ENCODE measurements at places on chromosomes 3 and 15. TPM values are rescaled to one million over a fixed set of nuclear protein-coding genes. Genes with fewer than 3 reads are reported as not detected.

DNA sequence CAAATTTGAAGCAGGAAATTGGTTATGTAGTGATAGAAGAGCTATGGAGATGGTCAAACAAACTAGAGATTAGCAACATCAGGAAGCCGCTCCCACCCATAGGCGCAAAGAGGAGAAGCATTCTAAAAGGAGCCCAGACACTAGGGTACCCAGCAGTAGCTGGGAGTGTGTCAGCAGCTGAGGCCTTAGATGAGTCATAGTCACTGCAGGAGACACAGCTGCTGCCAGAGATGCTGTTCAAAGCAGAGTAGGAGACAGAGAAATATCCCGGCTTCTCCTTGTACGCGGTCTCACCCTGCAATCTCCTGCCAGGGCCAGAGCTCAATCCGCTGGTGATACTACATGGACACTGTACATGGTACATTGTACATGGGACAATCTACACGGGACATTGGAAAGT is 61.9 kb downstream of the VGLL3 start:
- DNase-seq = no peak

DNA sequence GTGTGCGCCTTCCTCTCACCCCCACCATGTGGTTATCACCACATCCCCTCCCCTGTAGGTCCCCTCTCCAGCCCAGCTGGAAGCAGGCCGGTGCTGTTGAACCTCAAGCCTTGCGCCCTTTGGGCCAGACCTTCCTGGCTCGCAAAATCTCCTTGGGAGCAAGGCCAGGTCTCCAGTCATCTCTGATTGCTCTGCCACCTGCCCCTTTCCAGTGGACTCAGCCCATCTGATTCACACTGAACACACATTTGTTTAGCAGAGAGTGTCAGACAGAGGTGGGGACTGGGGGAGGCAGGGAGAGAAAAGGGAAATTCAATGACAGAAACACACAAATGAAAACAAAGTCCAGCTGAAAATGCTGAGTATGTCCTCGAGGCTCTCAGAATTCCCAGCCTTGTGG is 119.4 kb downstream of the TPRA1 start:
- no peak for DNase-seq

- DNase-seq = no peak
These were observed 57.2 kb downstream of the THBS1 start for GRCh38 chr15:39638041-39638440.

The CIB2 gene
- polyA plus RNA-seq = 27.6 TPM

GRCh38 chr15:63915209-63915872 is 81.6 kb upstream of the HERC1 start:
- DNase-seq = no peak

The ARGFX gene
- not detected for polyA plus RNA-seq

- no peak for DNase-seq
These were observed 262.7 kb upstream of the CTDSPL start for GRCh38 chr3:37598808-37599581.

The DNAJC19 gene
- 77.8 TPM for polyA plus RNA-seq

DNA sequence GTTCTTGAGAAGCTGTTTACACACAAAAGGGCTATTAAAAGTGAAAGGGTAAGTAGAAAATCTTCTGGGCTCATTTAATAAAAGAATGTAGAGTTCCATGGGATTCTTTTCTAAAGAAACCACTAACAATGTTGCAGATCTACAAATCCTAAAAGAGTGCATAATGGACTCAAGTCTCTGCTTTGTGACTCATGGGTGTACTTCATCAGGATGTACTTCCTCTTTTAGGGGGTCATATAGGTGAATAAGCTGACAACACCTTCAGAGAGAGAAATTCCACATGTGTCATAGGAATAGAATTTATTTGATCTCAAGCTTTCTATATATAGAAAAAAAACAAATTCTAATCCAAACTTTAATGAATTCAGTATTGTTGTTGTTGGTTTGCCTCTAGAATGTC is 355.5 kb downstream of the TIGIT start:
- no peak for DNase-seq

DNA sequence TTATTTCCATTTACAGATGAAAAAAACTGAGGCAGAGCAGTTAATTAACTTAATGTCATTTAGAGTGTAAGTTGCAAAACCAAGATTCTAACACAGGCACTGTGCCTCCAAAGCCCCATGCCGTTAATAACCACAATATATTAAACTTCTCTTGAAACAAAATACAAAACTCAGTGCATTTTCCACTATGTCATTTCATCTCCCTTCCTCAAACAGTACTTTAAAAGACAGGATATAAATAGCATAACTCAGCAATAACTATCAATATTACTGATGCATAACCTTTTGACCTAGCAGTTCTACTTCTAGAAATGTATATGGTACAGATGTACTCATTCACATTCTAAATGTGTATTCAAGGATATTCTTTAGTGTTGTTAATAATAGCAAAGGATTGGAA is 5.1 kb upstream of the TASOR start:
- DNase-seq = no peak

The PRICKLE2 gene
- polyA plus RNA-seq = 19.5 TPM

The HHLA2 gene
- polyA plus RNA-seq = 21.9 TPM

The SERPINI1 gene
- 30.0 TPM for polyA plus RNA-seq

- DNase-seq = no peak
These were observed 25.0 kb upstream of the ATP1B3 start for GRCh38 chr3:141851411-141851810.

The SKOR1 gene
- polyA plus RNA-seq = 0.37 TPM

The GOLGA8J gene
- polyA plus RNA-seq = 0.32 TPM

DNA sequence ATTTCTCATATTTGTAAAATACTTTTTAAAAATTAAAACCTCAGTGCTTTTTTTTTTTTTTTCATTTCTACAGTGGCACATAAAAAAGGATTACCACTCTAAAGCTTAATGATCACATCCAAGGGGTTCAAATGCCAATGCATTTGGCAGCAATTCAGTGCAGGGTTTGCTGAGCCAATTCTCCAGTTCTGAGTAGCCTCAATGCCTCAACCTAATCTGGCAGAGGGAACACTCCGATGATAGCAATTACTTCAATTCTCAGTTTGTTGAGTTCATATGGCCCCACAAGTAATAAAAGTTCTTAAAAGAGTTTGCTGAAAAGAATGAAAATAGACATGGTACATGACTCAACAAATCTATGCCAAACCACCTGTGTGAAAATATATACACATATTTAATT is 79.3 kb upstream of the RBMS3 start:
- no peak for DNase-seq

DNA sequence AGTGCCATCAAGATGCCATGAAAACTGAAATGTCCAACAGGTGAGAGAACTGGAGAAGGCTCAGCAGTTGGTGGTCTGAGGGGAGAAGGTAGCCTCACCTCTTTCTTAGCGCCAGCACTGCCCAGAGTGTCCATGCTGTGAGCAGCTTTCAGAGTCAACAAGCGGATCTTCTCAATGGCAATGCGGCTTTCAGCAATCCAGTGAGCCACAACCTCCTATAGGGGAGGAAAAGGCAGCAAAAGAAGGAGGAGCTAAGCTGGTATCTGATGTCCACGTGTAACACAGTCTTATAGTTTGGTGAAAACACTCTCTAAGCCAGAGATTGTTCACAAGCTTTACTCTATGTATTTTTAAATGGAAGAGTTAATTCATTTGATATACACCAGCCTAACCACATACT is 36.1 kb upstream of the ACKR4 start:
- DNase-seq = no peak

DNA sequence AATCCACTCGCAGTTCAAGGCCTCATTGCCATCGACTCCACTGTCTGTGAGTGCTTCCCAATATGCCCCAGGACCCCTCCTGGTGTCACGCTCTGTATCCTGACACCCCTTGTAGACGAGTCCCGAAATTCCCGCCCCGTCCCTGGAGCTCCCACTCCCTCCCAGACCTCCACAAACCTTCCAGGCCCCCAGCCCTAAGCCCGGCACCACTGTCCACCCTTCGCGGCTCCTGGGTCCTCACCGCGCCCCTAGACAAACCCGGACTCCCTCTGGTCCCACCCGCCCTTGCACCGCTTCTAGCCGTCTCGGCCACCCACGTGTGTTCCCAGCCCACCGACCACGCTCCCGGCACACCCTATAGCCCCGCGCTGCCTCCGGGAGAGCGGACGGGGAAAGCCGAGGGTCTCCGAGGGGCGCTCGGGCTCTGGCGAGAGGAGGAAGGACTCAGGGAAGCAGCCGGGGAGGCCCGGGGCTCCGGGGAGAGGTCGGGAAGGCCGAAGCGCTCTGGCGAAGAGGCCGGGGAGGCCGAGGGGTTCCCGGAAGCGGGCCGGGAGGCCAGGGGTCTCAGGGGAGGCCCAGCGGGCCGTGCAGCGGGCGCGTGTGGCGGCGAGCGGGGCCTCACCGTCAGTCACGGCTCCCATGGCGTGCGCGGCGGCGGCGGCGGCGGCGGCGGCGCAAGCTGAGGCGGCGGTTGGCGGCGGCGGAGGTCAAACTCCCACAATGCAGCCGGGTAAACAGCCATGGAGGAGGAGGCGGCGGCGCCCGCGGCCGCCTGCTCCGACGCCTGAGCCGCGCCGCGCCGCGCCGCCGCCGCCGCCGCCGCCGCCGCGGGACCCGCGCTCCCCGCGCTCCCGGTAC is at the start of the genes ATXN7 and THOC7:
TSS of gene ATXN7 (plus strand) at position 718 of the 858 bp plus-strand sequence. CDS start 48,732 bp downstream, outside the sequence.
TSS of gene THOC7 (minus strand) at position 656 of the 858 bp plus-strand sequence. CDS start at position 641, 15 bp downstream.
- no peak for DNase-seq

- DNase-seq = no peak
These were observed 71.9 kb downstream of the ALDH1A2 start for GRCh38 chr15:57993409-57994145.

GRCh38 chr15:57384816-57385215 is 8.5 kb downstream of the CGNL1 start:
- no peak for DNase-seq

DNA sequence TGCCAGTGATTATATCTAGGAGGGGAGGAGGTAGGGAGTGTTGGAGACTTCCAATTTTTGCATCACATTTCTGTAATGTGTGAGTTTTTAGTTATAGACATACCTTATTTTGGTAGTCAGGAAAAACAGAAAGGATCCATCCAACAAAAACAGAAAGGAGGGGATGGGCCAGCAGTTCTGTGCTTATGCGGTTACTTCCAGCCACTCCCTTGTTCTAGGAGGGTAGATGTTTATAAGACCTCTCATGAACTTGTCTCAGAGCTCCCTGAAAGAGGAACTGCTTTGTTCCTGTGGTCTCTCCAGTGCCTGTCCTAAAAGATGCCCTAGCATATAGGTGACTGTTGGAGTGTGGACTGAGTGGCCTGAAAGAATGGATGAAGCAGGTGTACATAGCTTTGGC is 323.3 kb downstream of the CACNA2D3 start:
- DNase-seq = no peak
